ENCODE measurements at places on chromosomes 1 and 21.

- no peak for DNase-seq
Measured at GRCh38 chr21:33202464-33203363, 27.0 kb upstream of the IFNAR2 start.

DNA sequence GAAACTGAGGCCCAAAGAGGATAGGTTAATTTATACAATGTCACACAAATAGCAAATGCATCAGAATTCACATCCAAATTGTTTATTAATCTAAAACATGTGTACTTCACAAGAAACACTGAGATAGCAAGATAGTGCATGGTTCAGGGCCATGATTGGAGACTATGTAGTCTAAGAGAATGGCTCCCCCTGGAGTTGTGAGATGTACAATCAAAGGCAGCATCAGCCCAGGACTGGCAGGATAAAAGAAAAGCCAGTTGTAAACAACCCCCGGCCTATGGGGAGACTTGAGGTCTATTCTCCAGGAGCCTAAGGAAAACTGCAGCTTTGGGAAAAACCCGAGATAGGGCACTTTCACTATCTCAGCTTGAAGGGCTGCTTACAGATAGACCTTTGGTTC lies 511.0 kb downstream of the OMA1 start:
- DNase-seq = peak; percentile 25

- DNase-seq = no peak
Measured at GRCh38 chr1:159895836-159896545, 4.0 kb downstream of the CFAP45 start.

DNA sequence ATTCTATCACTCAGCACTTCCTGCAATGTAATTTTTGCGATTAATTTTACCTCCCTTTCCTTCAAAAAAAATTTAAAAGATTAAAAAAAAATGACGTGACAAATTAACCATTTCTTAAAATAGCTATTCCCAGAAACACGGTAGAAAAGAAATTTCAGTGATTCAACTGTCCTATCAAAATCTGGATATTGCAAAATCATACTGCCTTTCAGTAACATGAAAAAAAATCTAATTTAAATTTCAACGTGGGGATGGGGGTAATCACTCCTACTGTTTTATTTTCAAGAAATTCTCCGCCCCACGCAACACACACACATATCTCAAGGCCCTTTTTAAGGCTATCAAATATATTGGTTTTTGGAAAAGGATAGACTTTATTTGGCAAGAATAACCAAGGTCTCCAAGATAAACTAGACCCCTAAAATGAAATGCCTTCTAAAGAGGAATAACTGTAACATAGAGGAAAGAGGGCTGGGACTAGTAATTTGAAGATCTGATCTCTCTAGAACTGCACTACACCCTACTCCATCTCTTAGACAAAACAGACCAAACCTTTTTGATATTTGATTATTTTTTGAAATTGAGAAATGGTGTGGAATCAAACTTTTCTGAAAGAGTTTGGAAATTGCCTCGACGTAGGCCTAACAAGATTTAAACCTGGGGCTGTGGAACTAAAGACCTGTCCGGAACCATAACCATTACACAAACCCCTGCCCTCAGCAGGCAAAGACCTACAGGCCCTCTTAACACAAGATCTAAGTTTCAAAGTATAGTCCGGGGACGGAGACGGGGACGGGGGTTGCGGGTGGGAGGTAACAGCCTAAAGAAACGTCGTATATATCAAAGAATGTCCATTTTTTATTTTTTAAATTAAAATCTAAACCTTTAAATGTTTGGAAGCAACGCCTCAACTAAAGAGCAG lies 941 bp downstream of the ARNT start:
- peak; percentile 32 for DNase-seq

DNA sequence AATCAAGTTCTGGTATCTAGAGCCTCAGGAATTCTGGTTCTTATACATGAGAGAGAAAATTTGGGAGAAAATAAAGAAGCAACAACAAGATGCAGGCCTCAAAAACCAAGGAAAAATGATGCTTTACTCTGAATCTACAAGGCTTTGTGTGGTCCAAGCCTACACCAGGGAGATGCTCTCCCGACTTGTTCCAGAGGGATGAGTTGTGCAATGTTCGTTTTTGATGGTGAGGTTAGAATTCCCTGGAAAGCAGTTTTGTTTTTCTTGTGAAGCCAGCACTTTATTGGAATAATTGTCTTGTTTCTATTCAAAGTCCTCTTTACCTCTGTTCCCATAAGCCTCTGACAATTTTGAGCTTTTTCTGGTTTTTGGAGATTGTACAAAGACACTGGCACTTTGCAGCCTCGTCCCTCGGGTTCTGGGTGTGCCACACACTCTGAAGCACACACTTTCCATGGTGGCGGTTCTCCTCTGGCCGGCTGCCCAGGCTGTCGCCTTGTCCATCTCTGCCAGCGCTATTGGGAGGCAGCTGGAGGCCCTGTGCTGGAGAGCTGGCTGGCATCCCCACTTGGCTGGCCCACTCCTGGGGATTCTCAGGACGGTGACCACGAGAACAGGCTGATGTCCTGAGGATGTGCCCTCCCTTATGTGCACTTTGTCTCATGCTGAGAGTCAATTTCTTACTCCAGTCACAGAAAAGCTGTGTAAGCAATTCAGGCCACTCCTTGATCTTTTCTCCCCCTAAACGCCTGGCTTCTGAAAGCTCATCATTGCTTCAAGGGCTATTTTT lies 70.2 kb downstream of the EDEM3 start:
- DNase-seq = no peak

DNA sequence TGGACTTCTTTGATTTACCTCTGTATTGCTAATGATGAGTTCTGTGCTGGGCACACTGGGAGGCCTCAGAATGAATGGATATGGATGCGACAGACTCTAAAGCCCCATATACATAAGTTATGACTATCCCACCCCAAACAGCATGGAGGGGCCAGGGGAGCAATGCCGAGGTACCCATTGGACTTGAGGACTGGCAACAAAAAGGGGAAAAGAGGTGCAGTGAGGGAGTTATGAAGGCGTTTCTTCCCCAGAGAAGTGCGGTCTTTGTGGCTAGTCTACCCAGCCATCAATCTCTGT lies 15.2 kb upstream of the CDCA8 start:
- DNase-seq = no peak

GRCh38 chr1:212712451-212713303 lies 13.0 kb upstream of the BATF3 start:
- DNase-seq = no peak

DNA sequence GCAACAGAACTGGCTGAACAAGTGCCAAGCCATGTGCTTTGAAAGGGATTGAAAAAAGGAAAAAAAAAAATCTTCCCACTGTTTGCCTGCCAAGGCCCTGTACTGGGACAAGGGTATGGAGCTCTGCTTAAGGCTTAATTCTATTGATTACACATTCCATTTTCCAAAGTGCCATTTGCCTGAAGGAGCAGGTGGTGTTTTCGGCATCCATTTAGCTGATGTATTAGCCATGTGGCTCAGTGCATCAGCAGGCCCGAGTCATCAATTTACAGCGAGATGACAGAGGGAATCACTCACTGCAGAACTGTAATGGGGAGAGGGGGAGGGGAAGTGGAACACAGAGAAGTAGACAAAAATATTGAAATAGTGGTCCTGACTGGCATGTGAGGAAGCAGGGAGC lies 144.2 kb upstream of the BEND5 start:
- no peak for DNase-seq

GRCh38 chr1:244375051-244375450 lies 76.7 kb downstream of the ADSS2 start:
- no peak for DNase-seq

- DNase-seq = no peak
Measured at GRCh38 chr1:117631359-117632160, 25.7 kb downstream of the TENT5C start.

GRCh38 chr1:117676615-117677130 lies 70.8 kb downstream of the TENT5C start:
- DNase-seq = no peak

GRCh38 chr1:241717975-241718374 lies 65.9 kb downstream of the WDR64 start:
- peak; percentile 5 for DNase-seq

GRCh38 chr1:208203848-208204609 lies 40.2 kb downstream of the PLXNA2 start:
- no peak for DNase-seq

- no peak for DNase-seq
Measured at GRCh38 chr1:3329640-3330281, 124.7 kb upstream of the ARHGEF16 start.

GRCh38 chr21:38561613-38562581 lies 63.6 kb upstream of the ERG start:
- DNase-seq = no peak

DNA sequence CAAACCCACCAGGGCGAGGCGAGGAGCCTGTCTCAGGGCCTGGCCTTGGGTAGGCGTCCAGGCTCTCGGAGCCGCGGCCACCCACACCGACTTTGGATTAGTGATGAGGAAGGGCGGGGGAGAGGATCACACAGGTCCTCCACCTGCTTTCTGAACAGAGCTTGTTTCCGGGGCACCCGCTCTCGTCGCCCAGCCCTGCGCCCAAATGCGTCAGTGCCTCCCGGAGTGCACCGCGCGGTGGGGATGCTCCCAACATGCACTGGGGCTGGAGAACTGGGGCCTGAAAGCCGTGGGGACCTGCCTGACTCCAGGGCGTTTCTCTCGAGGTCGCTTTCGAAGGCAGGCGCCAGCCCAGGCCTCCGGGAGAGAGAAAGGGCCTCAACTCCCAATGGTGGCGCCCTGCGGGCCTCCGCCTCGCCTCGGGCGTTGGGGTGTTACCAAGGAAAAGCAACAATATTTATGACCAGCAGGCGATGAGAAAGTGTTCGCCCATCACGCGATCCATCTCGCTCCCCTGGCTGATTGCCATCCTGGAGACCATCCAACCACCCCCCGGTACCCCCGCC lies 8.9 kb upstream of the LHX8 start:
- no peak for DNase-seq

DNA sequence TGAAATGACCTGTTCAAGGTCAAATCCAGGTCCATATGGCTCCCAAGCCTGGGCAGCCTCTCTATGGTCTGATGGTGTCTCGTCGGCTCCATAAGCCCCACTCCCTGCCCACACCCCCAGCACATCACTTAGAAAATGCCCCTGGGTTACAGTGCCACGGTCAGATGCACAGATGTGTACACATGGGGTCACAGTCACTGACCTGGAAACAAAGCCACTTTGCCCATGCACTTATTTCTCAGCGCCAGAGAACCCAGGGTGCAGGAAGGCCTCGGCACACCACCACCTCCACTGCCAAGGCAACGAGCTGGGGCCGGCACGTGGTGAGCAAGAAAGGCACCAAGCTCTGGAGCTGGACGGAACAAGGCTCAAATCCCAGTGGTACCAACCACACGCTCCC lies 24.7 kb downstream of the IFFO2 start:
- no peak for DNase-seq

DNA sequence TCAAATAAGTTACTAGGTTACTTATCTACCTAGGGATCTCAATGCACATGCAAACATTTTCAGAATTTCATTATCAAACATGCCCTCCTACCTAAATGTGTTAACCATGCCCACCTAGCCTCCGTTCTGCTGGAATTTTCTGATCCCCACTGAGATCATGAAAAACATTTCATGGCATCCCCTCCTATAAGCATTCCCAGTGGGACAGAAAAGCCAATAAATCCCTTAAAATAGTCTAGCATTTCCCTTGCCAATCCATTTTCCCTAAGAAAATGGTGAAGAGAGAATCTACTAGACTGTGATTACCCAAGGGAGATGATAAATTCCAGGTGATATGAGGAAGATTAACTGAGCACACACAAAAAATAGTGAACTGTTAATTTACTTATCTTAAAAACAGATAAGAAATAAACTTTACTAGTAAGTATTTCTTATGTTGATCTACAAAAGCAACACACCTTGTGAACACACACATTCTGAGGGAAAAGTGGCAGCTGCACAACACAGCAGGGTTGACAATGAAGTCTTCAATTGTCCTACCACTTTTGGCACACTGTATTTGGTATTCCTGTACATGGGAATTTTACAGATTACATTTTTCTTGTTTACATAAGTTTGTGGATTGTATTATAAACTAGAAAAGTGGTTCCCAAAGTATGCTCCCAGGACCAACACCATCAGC lies 49.6 kb downstream of the ARID4B start:
- no peak for DNase-seq

GRCh38 chr1:39441797-39442196 lies 49.6 kb upstream of the BMP8A start:
- DNase-seq = no peak

DNA sequence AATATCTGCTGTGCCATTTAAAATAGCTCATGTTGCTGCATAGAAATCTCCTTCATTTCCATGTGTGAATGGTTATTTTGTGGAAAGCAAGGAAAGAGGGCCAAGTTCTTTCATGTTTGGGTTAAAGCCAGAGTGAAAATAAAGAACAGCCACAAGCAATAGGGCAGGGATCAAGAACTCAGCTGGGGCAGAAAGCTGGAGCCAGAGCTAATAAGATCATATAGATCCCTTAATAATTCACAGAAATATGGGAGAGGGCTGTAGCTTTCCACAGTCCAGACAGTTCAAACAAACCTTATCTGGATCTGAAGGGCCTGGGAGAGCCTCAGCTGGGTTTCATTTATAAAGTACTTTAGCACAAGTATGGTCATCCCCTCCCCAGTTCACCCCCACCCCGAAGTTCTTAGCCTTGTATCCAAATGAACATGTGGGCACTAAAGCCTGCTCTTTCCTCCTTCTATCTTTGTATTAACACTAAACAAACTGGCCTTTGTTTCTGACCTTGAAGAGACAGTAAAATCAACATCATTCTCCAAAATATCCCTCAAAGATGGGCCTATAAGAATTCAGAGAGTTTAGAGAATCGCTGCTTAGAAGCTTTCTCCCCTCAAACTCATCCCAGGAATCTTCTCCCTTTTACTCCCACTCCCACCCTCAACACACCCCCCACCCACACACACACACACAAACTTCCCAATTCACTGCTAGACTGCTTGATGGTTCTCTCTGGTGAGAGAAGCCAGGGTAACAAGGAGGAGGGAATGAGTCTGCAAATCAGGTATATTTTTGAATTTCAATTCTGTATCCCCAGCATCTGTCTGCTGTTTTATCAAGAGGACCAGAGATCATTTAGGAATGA lies 41.7 kb downstream of the UTP25 start:
- no peak for DNase-seq

DNA sequence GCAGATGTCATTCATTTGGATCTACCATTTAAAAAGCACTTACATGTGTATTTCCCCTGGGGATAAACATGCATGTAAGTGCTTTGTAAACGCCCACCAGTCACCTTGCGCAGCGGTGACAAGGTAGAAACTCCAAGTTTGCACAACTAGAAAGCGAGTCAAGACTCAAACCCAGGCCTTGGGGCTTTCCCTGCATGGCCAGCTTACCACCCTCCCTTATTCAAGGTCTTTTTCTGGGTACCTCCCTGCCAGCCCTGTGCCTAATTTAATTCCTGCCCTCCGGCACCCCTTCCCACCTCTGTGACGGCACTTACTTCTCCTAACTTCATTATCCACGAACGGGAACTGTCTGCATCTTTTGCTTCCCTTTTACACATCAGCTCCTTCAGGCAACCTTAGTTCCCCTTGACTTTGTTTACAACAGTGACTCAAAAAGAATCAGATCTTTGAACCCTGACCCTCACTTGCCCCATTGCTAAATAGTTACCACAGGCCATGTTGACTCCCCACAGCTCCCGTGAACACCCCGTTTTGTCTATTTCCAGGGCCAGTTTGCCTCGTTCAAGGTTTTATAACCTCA lies 138.3 kb upstream of the ETS2 start:
- no peak for DNase-seq
